A375 (cell line): ENCODE measurements at places on chromosomes 12 and 14. TPM values are rescaled to one million over a fixed set of nuclear protein-coding genes. Genes with fewer than 3 reads are reported as not detected.

KIF5A gene
- total RNA-seq = 0.41 and 0.58 TPM in 2 replicates

CLEC9A gene
- total RNA-seq = not detected in 2 replicates

GYS2 gene
- not detected in 2 replicates for total RNA-seq

MED6 gene
- 25.0 and 31.3 TPM in 2 replicates for total RNA-seq

LAG3 gene
- total RNA-seq = 0.64 and 1.4 TPM in 2 replicates

PDE3A gene
- 4.0 and 4.2 TPM in 2 replicates for total RNA-seq

PPP2R3C gene
- 11.5 and 26.9 TPM in 2 replicates for total RNA-seq
